ENCODE measurements at places on chromosomes 4 and X. TPM values are rescaled to one million over a fixed set of nuclear protein-coding genes. Genes with fewer than 3 reads are reported as not detected.

TSPAN7 gene
- 1.6 TPM for polyA plus RNA-seq

HOPX gene
- 183 TPM for polyA plus RNA-seq

TRIML2 gene
- not detected for polyA plus RNA-seq

CYSLTR1 gene
- 0.85 TPM for polyA plus RNA-seq

BEND4 gene
- 0.31 TPM for polyA plus RNA-seq

DCAF16 gene
- polyA plus RNA-seq: 18.4 TPM

SPANXA1 gene
- not detected for polyA plus RNA-seq

TKTL1 gene
- polyA plus RNA-seq: 56.4 TPM

NXF2B gene
- not detected for polyA plus RNA-seq

HTR2C gene
- not detected for polyA plus RNA-seq

DNAAF6 gene
- not detected for polyA plus RNA-seq

GUCY2F gene
- polyA plus RNA-seq: not detected

NIPAL1 gene
- polyA plus RNA-seq: 0.13 TPM

HMGN5 gene
- polyA plus RNA-seq: 3.6 TPM

CCKAR gene
- polyA plus RNA-seq: not detected

ADGRG4 gene
- polyA plus RNA-seq: not detected

TAF7L gene
- not detected for polyA plus RNA-seq

PCDH10 gene
- polyA plus RNA-seq: not detected

DNA sequence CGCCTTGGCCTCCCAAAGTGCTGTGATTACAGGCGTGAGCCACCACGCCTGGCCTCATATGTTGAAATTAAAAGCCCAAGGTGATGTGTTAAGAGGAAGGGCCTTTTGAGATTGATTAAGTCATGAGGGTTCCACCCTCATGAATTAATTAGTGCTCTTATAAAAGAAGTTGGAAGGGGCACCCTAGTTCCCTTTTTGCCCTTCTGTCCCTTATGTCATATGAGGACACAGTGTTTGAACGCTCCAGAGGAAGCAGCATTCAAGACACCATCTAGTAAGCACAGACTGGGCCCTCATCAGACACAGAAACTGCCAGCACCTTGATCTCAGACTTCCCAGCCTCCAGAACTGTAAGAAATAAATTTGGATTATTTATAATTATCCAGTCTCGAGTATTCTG lies 5.1 kb upstream of the APLN start:
- DNase-seq: no peak

- DNase-seq: no peak
Observed at GRCh38 chr4:82900066-82900410, 497 bp upstream of the THAP9 start.

- DNase-seq: peak; percentile 38
Observed at GRCh38 chr4:185201977-185202962, 1.5 kb downstream of the CFAP97 start.

- DNase-seq: no peak
Observed at GRCh38 chrX:139483699-139484098, 46.8 kb upstream of the F9 start.

- no peak for DNase-seq
Observed at GRCh38 chrX:136954930-136955329, 74.4 kb upstream of the RBMX start.

GRCh38 chr4:130026185-130026584 lies 930.2 kb downstream of the C4orf33 start:
- no peak for DNase-seq

GRCh38 chr4:175380841-175381240 lies 431.2 kb downstream of the GPM6A start:
- DNase-seq: no peak

GRCh38 chr4:78689261-78689660 lies 86.9 kb upstream of the BMP2K start:
- no peak for DNase-seq

- no peak for DNase-seq
Observed at GRCh38 chr4:106316773-106317409, 541 bp downstream of the AIMP1 start.

DNA sequence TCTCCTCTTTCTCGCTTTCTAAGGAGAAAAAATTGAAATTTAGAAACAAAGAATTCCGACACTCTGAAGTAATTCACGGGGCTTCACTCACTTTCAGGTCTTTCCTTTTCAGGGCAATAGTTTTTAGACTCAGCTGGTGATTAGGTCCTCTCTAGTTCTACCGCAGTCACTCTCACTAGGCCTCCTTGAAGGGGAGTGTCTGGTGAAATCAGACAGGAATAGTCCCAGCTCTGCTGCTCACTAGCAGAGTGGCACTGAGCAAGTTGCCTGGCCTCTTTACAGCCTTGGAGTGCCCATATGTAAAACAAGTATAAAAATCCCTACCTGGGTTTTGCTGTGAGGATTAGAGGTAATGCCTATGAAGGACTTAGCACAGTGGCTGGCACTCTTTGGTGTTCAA lies 64.1 kb downstream of the NEUROG2 start:
- no peak for DNase-seq

DNA sequence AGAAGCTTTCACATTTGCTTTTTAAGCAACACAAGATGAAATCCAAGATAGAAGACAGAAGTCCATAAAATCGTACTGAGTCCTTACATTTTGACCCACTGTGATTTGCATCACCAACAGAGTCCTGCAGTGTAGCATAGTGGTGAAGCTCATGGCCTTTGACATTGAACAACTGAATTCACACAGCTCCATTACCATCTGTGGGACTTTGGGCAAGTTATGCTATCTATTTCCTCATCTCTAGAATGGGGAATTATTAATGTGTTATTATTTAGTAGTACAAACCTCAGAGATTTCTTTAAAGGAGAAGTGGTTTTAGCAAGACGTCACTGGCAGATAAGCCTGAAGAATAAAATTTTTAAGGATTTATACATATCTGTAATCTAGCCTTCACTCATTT lies 10.7 kb downstream of the GPRIN3 start:
- no peak for DNase-seq

DNA sequence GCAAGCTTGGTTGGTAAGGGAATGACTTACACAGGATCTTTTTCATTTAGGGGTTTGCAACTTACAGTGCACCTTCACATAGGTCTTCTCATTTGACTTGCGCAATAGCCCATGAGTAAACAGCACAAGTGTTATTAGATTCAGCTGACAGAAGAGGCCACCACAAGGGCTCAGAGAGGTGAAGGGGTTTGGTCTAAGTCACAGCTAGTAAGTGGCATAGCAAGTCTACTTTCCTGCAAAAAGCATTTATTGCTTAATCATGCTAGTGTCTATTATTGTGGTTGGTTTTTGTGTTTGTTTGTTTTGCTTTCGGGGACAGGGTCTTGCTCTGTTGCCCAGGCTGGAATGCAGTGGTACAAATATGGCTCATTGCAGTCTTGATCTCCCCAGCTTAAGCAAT lies 83.3 kb downstream of the SPRY1 start:
- no peak for DNase-seq

- no peak for DNase-seq
Observed at GRCh38 chrX:135308345-135308855, 880 bp upstream of the ETDC start.

DNA sequence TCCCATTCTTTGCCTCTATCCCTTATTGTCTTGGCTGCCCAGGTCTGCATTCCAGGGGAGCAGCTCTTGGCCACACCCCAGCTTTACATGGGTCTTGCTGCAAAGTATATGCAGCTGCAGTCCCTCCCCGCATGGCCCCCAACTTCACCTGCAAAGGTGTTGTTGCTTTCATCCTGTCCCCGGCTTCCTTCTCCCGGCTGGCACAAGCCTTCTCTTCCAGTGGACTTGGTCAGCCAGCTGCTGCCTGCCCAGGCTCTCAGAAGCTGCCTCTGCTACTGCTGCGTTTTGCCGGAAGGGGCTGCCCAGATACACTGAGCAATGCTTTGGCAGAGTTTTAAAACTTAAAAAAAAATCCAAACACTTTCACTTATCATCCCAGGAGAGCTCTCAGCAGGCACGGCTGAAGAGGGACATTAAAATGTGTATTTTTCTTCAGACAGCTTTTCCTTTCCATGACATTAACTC lies 121.2 kb upstream of the PDLIM3 start:
- DNase-seq: no peak

- DNase-seq: no peak
Observed at GRCh38 chr4:47642985-47643760, 158.1 kb downstream of the ATP10D start.

GRCh38 chr4:55169352-55169961 lies 44.1 kb upstream of the KDR start:
- no peak for DNase-seq

DNA sequence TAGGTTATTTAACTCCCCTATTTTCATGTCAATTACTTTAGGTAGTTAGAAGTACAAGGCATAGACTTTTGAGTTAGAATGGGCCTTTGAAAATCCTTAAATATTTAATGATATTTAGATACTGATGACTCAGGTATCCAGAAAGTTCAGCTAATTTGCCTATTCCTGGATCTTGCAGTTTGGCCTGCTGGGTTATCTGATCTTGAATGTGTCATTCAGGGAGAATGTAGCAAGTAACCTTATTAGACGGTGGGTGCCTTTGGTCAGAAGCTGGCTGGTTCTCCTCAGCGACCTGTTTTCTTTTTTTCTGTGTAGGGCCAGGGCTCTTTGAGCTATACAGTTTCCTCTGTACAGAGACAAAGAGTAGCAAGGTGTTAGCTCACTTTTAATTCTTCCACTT lies 42.0 kb downstream of the MTM1 start:
- DNase-seq: no peak

- DNase-seq: peak; percentile 43
Observed at GRCh38 chrX:54495814-54496516, at the start of gene FGD1. Gene FGD1, minus strand, starts transcription at chrX:54496234. Its CDS starts 802 bp downstream, at chrX:54495432.

- DNase-seq: no peak
Observed at GRCh38 chrX:49041744-49042580, 1.2 kb downstream of the TFE3 start.

- peak; percentile 69 for DNase-seq
Observed at GRCh38 chrX:76428243-76429130, 977 bp downstream of the MAGEE1 start.

GRCh38 chr4:87053176-87053658 lies 118.4 kb downstream of the AFF1 start:
- no peak for DNase-seq

GRCh38 chrX:131544218-131544617 lies 344 bp downstream of the OR13H1 start:
- no peak for DNase-seq

- no peak for DNase-seq
Observed at GRCh38 chr4:174808836-174809235, 20.2 kb downstream of the GLRA3 start.

DNA sequence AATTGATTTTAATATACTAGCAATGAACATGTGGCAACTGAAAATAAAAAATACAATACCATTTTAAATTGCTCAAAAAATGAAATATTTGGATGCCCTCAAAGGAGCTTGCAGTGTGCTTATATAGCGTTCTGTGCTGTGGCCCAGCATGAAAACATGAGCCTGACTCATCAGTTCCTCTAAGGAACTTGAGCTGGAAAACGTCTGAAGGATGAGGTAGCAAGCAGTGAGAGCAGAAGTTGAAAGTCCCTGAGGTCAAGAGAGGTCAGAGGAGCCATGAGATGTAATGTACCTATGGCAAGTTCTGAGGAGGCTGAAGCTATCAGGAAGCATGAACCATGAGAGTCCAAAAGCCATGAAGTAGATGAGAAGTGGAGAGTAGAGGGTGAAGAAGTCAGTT lies 59.7 kb downstream of the HMGB3 start:
- DNase-seq: no peak

DNA sequence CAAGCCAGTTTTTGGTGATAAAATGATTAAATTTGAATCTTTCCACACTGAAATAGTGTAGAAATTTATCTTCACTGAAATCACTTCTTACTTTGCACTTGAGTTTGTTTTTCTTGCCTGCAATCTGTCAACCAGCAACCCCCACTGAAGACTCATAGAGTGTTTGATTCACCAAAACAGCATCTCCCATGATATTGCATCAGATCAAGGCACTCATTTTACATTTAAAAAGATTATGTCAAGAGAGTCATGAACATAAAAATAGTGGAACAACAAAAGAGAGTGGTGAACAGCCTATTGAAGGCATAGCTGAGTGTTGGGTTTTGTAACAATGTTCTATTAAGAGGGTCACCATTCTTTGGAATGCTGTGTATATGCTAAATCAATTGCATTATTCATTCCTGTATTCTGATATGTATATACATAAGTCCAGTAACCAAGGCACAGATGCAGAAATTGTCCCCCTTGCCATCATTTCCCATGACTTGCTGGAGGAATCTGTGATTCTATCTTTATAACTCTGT lies 1934.9 kb downstream of the ARAP2 start:
- DNase-seq: no peak

All from naive thymus-derived CD8-positive, alpha-beta T cell (primary cell).